ENCODE measurements at places on chromosomes 2 and 18.

- no peak for DNase-seq
Observed at GRCh38 chr18:41025666-41026065, 929.4 kb upstream of the PIK3C3 start.

GRCh38 chr2:113088213-113088992, 20.6 kb downstream of the IL1F10 start:
- no peak for DNase-seq

DNA sequence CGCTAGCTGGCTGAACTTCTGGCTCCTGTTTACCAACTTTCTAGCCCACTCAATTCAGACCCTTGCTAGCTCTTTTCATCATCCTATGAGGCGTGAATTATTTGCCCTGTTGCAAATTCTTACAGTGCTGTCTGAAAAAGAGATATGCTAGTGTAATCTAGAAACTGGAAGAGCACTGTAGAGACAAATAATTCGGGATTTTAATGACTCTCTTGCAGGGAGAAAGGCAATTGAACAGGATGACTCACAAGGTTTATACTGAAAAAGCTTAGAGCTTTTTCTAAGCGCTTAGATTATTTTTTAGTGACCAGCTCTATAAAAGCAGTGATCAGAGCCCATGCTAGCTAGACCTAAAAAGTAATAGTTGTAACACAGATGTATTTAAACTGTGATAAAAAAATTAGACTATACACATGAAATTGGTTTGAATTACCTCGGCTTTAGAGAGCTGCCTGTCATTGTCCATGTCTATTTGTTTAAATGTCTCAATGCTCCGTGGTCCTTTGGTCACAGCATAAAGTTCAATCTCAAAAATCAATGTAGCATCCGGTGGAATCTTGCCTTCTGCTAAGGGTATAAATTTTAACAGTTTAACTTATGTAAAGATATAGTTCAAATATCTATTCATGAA, 9.1 kb downstream of the FKBP7 start:
- no peak for DNase-seq

DNA sequence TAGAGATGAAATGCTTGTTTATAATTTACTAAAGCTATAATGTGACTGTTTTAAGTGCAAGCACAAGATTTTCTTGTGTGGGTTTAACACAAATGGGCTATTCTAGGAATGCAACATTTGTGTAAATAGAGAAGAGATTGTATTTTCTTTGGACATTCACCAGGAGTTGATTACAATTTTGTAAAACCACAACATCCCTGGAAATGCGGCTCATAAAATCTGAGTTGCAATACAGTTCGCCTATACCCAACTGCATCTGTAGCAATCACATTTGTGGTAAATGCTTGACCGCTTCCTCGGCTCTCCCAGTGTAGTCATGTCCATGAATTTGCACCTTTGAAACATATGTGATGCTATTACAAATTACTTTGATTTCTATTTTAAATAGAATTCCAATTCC, 348.7 kb upstream of the CDH20 start:
- DNase-seq, result peak; percentile 81

DNA sequence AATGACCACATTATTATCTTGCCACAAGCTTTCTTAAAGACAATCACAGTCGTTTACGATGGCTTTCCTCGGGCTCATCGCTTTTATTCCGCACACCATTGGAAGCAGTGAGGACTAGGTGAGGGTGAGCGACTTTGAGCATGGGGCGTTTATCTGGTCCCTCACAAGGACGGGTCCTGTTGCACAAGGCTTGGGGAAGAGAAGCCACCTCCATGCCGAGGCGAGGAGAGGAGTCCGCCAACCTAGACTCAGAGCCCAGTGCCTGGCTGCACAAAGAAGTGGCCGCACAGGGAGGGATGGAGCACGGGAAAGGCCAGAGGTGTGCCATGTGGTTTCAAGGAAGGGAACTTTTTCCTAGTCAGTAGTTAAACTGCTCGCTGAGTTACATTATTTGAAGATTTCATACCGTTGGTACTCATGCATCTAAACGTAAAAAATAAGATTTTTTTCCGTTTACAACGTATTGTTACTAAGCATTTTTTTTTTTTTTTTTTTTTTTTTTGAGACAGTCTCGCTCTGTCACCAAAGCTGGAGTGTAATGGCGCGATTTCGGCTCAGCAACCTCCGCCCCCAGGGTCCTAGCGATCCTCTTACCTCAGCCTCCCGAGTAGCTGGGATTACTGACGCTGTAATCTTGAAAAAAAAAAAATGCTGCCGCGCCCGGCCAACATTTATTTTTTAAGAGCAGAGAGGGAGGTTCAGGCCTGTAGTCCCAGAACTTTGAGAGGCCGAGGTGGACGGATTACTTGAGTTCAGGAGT, 849 bp upstream of the CYP27C1 start:
- DNase-seq, result no peak

DNA sequence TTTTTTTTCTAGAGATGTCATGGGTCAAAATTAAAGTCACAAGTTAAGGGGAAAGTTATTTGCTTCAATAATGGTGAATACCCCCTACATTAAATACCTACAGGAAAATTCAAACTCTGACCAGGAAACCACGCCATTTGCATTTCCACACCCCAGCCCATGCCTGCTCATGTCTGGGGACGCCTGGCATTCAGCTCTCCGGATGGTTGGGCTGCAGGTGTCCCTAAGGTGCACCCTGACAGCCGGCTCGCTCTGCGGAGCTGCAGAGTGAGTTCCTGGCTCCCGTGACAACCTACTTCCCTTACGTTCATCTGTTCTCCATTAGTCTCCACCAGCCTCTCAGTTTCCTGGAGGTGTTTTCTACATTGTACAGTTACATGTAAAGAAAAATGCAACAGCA, 122.7 kb upstream of the RIOK3 start:
- DNase-seq, result no peak

DNA sequence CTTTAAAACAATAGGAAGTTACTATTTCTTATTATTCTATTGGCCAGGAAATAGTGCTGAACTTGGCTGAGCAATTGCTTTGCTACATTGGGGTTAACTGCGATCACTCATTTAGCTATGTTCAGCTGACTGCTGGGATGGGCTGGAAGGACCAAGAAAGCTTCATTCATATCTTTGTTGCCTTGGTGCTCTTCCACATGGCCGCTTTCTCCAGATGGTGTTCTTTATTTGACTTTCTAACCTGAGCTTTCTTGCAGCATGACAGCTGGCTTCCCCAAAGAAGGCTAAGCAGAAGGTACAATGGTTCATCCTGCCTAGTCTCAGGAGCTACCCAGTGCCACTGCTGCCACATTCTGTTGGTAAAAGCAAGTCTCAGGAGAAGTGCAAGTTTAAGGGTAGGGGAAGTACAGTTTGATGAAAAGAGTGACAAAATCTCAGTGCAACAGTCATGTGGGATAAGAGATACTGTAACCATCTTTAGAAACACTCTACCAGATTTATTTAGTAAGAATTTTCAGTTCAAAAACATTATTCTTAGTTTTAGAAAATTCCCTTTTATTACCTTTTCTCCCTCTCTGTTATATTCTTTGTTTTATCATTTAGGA, 180.6 kb upstream of the RBMS1 start:
- DNase-seq, result no peak

DNA sequence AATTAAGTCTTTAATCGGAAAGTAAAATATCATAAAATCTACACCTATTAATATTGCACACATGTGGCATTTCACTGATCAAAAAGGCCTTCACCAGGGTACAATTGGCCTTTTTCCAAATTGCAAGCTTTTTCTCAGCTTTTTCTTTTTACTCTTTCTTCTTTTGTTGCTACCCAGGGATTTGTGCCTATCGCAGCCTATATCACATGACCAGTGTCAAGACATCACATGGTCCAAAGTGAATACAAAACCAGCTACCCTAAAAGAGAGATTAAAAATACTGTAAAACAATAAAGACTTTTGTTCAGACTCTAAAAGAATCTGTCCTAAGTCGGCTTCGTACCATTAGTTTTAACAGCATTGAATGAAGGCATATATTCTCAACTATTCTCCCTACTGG, 15.0 kb upstream of the OTX1 start:
- no peak for DNase-seq

DNA sequence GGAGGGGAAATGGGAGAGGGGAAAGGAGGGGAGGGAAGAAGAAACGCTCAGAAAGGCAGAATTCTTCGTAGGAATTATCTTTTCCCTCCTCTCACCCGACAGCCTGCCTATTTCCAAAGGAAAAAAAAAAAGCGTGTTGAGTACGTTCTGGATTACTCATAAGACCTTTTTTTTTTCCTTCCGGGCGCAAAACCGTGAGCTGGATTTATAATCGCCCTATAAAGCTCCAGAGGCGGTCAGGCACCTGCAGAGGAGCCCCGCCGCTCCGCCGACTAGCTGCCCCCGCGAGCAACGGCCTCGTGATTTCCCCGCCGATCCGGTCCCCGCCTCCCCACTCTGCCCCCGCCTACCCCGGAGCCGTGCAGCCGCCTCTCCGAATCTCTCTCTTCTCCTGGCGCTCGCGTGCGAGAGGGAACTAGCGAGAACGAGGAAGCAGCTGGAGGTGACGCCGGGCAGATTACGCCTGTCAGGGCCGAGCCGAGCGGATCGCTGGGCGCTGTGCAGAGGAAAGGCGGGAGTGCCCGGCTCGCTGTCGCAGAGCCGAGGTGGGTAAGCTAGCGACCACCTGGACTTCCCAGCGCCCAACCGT, at the start of gene GAD1:
TSS of gene GAD1 (plus strand) at position 384 of the 589 bp plus-strand sequence. CDS start 1,705 bp downstream, outside the sequence.
- no peak for DNase-seq

DNA sequence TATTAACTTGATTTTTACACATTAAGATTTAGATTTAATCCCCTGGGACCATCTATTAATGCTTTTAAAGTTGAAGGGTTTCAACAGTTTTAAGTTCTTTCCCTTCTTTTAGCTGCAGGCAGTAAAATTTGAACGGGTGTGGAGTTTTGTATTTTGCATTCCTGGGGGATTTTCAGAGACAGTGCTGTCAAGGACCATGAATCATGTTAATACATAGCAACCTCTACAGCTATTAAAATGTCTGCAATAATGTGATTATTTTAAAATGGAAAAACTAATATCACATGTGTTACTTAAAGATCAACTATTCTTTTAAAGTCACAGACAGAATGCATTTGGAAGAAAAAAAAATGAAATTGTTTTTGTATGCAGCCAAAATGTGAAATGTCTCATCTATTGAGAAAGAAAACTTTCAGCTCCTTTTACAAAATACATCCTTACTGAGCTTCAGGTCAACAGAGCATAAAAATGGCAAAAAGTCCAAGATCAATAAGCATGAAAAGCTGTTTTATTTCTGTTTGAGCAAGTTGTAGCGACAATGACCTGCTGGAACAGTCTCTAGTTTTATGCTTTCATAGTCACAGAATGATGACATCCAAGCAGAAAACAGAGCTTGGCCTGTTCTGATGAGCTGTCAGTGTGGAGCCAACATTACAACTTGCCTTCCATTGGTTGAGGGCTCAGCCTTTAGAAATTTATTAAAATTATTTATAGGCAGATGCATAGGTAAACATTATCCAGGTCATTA, 21.6 kb upstream of the ZNF521 start:
- DNase-seq, result no peak

DNA sequence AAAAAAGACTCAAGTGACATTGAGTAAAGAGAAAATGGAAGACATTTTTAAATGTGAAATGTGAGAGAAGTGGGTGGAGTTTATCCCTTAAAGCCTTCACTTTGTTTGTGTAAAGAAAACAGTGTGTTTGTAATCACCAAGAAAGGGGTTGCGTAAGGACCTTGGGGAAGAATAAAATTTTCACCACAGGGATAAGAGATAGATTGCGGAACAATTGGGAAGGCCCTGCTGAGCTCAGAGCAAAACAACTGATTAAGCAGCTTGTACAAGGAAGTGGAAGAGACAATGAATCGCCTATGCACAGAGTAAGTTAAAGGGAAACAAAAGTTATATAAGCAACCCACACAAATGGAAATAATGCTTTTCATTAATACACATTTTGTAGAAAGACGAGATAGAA, 327.7 kb downstream of the RAD51AP2 start:
- DNase-seq, result no peak

DNA sequence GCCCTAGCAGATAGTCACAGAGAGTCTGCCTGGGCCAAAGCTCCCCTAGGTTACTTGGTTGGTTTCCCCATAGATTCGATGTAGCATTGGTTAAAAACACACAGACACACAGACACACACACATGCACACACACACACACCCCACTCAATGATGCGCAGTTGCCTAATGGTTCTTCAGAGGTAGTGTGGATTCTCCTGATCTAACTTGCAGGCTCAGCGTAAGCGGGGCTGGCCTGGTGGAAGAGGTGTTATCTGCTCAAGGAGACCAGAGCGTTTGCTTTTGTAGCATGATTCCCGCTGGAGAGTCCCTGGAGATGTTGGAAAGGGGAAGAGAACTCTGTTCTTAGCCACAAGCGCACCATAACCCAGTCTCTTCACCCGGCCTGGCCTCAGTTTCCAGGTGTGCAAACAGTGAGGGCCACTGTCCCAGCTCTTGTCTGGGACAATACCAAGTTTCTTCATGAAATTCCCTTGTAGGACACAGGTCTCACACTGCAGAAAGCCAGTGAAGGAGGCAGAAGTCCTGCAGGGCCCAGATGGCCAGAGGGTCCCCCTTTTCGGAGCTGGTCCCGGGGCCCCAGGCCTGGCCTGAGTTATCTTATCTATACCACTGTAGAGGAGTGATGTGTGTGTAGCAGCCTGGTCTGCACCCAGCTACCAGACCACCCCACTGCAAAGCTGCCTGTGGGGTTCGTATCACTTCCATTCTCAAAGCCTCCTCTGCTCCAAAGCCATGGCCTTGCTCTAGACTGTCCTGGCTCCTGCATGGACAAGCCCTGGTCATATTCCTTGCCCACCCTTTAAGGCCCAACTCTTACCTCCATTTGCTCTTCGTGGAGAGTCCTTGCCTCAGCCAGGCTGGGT, 3.7 kb downstream of the ACKR3 start:
- no peak for DNase-seq

GRCh38 chr2:129859175-129859574, 120.3 kb upstream of the RAB6C start:
- no peak for DNase-seq

DNA sequence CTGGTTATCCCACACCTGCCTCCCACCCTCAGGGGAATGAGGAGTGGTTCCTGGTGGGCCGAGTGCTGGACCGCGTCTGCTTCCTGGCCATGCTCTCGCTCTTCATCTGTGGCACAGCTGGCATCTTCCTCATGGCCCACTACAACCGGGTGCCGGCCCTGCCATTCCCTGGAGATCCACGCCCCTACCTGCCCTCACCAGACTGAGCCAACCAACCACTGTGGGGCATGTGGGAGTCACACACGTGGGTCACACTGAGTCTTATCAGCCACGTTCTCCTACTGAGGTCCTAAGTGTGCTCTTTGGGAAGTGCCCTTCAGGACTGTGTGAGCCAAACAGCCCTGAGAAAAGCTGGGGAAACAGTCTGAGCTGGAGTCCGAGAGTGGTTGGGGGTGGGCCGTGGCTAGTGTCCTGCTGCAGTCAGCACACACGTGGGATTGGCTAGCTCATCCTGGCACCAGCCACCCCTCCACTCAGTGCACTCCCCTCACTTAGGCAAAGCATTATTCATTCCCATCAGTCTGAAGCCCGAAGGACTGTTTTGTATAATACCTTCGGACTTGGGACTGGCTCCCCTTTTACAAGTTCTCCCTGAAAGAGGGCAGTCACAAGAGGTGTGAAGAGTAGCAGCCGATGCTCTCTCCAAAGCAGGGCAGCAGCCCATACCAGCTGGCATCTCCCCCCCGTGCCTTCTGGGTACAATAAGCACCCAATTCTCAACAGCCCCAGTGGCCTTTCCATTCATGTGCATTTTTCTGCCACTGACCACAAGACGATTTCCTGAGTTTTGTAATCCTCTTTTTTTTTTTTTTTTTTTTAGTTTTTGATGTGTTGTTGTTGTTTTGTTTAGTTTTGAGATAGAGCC, 4.6 kb downstream of the TIGD1 start:
- no peak for DNase-seq
